ENCODE measurements at places on chromosomes 5 and 9. TPM values are rescaled to one million over a fixed set of nuclear protein-coding genes. Genes with fewer than 3 reads are reported as not detected.

SAXO1 gene
- under 0.01 TPM for total RNA-seq

SPINK13 gene
- total RNA-seq, result not detected

IL4 gene
- not detected for total RNA-seq

CDH9 gene
- total RNA-seq, result not detected
